ENCODE measurements at places on chromosomes 3 and 15. TPM values are rescaled to one million over a fixed set of nuclear protein-coding genes. Genes with fewer than 3 reads are reported as not detected.

STRC gene
- 0.47 TPM for total RNA-seq

TAGLN3 gene
- not detected for total RNA-seq

GP5 gene
- total RNA-seq: 0.19 TPM

C3orf20 gene
- not detected for total RNA-seq

TM4SF18 gene
- 18.6 TPM for total RNA-seq

TNIK gene
- 6.1 TPM for total RNA-seq

CACNA1D gene
- 0.24 TPM for total RNA-seq

CFAP100 gene
- not detected for total RNA-seq

CD80 gene
- 0.93 TPM for total RNA-seq

LRTM1 gene
- not detected for total RNA-seq
